ENCODE measurements at places on chromosomes 4 and X.

DNA sequence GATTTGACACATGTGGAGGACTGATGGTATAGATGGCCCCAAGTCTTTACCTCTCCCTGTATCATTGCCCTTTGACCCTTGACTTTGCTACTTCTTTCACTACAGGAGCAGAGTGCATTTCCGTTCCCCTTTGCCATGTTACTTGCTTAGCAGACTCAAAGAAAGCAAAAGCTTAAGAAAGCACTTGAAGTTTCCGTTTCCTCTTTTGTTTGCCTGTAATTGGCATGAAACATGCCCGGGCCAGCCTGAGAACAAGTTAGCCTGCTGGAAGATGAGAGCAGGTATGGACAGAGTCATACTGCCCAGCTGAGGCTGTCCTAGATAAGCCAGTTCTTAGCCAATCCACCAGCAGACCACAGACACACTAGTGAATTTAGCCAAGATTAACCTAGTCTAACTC is 206.0 kb downstream of the BCOR start:
- DNase-seq: no peak

GRCh38 chr4:1026115-1026514 is 14.7 kb downstream of the FGFRL1 start:
- no peak for DNase-seq

GRCh38 chrX:136779346-136779781 is 1.4 kb downstream of the ARHGEF6 start:
- no peak for DNase-seq

- no peak for DNase-seq
Observed at GRCh38 chr4:53601251-53601764, 10.0 kb upstream of the LNX1 start.
